ENCODE measurements at places on chromosomes 7 and 10. TPM values are rescaled to one million over a fixed set of nuclear protein-coding genes. Genes with fewer than 3 reads are reported as not detected.

DNA sequence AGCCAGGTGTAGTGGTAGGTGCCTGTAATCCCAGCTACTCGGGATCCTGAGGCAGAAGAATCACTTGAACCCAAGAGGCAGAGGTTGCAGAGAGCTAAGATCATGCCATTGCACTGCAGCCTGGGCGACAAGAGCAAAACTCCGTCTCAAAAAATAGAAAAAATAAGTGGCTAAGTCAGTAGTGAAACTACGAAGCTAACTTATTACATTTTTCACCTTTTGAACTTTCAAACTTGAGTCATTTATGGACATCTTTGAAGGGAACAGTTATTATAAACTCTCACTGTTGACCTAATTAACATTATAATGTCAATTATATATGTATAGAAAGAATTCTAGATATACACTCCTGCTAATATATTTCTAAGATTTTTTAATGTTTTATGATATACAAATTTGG, 541.5 kb upstream of the C7orf33 start:
- no peak overlapping the region for H3K4me3 ChIP-seq
- H3K4me1 ChIP-seq: no peaks in the 10 kb centered on the region
- no peaks in the 10 kb centered on the region for H3K36me3 ChIP-seq
- no peaks in the 10 kb centered on the region for H3K27me3 ChIP-seq
- no peak for DNase-seq
- no peak overlapping the region for H3K27ac ChIP-seq

The SH2D4B gene
- total RNA-seq: not detected

DNA sequence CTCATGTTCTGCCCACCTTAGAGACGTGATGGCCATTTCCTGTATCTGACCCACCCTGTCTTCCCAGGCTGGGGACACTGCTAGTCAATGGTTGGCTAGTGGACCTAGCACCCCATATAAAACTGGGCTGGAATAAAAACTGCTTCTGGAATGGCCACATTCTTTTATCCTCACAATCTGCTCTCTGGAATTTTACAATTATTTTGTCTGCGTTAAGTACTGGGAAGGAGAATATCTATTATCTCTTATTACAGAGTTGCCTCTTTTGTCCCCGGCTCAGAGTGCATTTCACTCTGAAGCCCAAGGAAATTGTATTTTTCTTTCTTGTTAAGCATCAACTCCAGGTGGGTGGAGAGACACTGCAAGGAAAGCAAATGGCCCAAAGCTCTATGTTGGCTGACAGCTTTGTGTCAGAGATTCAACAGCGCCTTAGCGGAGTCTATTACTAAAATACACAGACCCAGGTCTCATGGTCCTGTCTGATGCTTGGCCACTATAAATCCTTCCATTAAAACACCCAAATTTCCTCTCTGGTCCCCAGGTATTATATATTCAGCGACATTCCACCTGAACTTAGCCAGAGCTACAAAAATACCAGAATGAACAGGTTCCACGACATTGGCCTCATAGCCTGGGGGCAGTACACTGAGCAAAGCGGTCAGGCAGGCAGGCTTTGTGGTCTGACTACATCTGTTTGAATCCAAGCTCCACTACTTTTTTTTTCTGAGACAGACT, 121.7 kb downstream of the PRPF18 start:
- no peaks in the 10 kb centered on the region for H3K36me3 ChIP-seq
- peak overlapping the region; percentile 63 for H3K4me3 ChIP-seq
- H3K4me1 ChIP-seq: peaks cover 22% of the 10 kb centered on the region
- H3K27me3 ChIP-seq: peaks cover 2% of the 10 kb centered on the region
- no peak overlapping the region for H3K27ac ChIP-seq

GRCh38 chr10:28366994-28367393, 64.1 kb upstream of the MPP7 start:
- H3K27me3 ChIP-seq: no peaks in the 10 kb centered on the region
- no peak overlapping the region for H3K4me3 ChIP-seq
- no peaks in the 10 kb centered on the region for H3K36me3 ChIP-seq
- DNase-seq: no peak
- H3K4me1 ChIP-seq: no peaks in the 10 kb centered on the region

The TRIL gene
- 0.54 TPM for total RNA-seq

DNA sequence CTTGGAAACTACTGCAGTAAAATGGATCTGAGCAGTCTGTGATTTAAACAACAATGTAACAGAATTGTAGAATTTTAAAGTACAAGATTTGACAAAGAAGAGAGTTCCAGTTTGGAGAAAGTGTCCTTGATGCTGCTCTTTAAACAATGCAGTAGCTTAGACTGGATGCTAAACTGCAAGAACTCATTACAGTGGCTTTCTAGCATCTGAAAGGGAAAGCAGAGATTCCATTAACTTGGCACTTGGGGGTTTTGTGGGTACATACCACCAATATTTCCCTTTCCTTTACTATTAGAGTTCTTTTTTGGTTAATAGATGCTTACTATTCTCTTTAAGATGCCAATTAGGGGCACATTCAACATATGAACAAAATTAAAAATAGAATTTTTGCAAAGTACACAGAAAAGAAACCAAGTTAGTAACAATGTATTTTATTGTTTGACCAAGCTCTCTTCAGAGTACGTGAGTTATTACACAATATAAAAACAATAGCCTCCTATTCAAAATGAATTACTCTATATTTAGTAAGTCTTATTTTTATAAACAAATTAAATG, 11.9 kb downstream of the PSTK start:
- no peak overlapping the region for H3K4me3 ChIP-seq
- H3K27ac ChIP-seq: no peak overlapping the region
- no peaks in the 10 kb centered on the region for H3K4me1 ChIP-seq

GRCh38 chr10:73376679-73377078, 18.0 kb upstream of the CFAP70 start:
- no peaks in the 10 kb centered on the region for H3K4me1 ChIP-seq
- H3K4me3 ChIP-seq: no peak overlapping the region
- peaks cover 5% of the 10 kb centered on the region for H3K36me3 ChIP-seq
- DNase-seq: no peak
- no peaks in the 10 kb centered on the region for H3K27me3 ChIP-seq

The CNNM1 gene
- total RNA-seq: not detected

- no peak overlapping the region for H3K4me3 ChIP-seq
- H3K36me3 ChIP-seq: no peaks in the 10 kb centered on the region
- H3K27ac ChIP-seq: peak overlapping the region; percentile 95
- H3K27me3 ChIP-seq: no peaks in the 10 kb centered on the region
- no peak for DNase-seq
These were observed 21.6 kb upstream of the KLF6 start for GRCh38 chr10:3806603-3807002.

The SUN3 gene
- total RNA-seq: not detected

- no peak overlapping the region for H3K27ac ChIP-seq
- no peaks in the 10 kb centered on the region for H3K36me3 ChIP-seq
- no peaks in the 10 kb centered on the region for H3K27me3 ChIP-seq
- no peak overlapping the region for H3K4me3 ChIP-seq
These were observed 37.4 kb upstream of the MEOX2 start for GRCh38 chr7:15723841-15724240.

DNA sequence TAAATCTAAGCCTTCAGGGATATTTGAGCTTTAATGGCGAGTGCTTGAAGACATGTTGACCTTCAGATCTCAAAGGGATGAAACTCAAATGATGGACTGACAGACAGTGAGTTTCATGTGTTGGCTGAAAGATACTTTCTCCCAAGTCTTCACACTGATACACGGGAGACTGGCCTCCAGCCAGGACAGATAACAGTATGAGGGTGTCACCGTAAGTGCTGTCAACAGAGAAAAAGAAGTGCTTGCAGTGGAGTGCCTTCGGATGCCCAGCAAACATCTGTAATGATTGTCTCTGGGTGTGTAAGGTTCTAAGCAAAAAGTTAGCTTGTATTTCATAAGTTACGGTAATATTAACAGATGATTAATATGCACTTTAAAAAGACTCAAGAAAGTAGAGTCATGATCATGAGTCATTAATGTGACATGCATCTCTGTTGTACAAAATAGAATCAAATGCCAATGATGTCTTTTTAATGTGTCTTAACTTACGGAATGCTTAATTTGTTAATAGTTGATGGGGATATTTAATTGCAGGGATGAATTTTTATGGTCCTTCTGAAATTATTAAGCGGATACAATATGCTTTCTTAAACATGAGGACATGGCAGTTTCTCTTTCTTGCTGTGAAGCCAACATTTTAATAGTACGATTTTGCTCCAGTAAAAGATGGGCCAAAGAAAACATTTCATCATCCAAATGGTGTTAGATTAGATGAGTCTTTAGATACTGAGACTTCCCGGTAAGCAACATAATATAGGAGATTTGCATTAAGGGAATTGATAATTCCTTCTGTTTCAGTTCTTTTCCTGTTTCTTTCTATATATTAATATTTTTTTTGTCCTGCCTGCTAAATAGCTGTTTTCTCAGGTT, 292.5 kb downstream of the GALNT17 start:
- H3K4me1 ChIP-seq: no peaks in the 10 kb centered on the region
- H3K4me3 ChIP-seq: no peak overlapping the region
- no peaks in the 10 kb centered on the region for H3K36me3 ChIP-seq

GRCh38 chr7:131607291-131608115, 51.1 kb upstream of the PODXL start:
- H3K27ac ChIP-seq: no peak overlapping the region
- DNase-seq: no peak
- H3K4me1 ChIP-seq: no peaks in the 10 kb centered on the region
- H3K27me3 ChIP-seq: no peaks in the 10 kb centered on the region
- no peaks in the 10 kb centered on the region for H3K36me3 ChIP-seq

The ETV1 gene
- total RNA-seq: 3.8 TPM

The LRMDA gene
- total RNA-seq: 5.7 TPM

DNA sequence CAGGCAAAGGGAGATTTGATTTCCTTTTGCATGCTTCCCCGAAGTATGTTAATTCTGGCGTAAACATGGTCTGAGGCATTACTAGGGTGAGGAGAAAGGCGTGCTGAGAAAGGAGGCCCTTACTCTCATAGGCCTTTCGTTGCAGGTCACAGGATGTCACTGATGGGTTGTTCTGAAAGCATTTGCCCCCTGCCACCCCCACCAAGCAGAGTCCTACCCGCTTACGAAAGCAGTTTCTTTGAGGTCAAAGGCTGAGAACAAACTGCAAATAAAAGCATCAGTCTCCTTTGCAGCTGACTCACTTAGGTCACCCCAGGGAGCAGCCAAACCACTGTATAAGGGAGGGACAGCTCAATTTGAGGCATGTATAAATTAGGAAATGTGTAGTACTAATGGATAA, 57.1 kb downstream of the BPGM start:
- no peak for DNase-seq
- no peaks in the 10 kb centered on the region for H3K4me1 ChIP-seq
- H3K4me3 ChIP-seq: no peak overlapping the region
- no peaks in the 10 kb centered on the region for H3K27me3 ChIP-seq
- no peak overlapping the region for H3K27ac ChIP-seq

DNA sequence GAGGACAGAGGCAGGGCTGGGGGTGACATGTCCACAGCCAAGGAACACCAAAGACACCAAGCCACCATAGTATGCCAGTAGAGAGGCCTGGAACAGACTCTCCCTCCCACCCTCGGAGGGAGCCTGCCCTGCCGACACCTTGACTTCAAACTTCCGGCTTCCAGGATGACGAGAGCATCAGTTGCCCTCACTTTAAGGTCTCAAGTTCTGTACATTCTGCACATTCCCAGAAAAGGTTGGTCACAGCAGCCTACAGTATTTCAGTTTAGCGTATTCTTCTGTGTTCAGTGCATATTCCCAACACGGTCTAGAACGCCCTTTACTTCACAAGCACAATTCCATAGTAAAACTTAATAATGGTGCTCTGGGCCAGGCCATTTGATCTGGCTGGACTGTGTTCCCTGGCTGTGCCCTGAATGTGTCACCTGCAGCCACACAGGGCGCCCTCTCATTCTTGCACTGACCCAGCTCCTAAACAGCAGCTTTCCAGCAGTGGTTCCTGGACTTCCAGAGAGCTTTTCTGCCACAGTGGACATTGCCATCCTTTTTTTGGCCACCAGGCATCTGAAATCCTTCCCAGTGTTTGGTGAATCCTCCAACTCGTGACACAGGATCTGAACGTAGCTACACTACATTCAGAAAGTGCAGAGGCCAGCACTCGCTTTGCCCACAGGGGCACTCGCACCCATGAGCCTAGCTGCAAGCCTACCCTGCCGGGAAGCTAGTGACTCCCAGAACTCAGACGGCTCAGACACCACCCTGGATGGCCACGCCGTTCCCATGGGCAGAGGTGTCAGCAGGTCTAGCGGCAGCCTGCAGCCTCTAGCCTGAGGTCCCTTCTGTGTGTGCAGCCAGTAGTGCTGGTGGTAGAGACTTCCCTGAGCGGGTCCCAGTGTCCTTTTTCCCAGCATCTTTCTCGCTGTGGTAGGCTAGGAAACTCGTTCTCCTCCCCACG, 36.4 kb upstream of the INSIG1 start:
- H3K27me3 ChIP-seq: no peaks in the 10 kb centered on the region
- peaks cover 21% of the 10 kb centered on the region for H3K4me1 ChIP-seq
- no peak overlapping the region for H3K4me3 ChIP-seq
- no peaks in the 10 kb centered on the region for H3K36me3 ChIP-seq
- no peak for DNase-seq

The SPDYE11 gene
- not detected for total RNA-seq

DNA sequence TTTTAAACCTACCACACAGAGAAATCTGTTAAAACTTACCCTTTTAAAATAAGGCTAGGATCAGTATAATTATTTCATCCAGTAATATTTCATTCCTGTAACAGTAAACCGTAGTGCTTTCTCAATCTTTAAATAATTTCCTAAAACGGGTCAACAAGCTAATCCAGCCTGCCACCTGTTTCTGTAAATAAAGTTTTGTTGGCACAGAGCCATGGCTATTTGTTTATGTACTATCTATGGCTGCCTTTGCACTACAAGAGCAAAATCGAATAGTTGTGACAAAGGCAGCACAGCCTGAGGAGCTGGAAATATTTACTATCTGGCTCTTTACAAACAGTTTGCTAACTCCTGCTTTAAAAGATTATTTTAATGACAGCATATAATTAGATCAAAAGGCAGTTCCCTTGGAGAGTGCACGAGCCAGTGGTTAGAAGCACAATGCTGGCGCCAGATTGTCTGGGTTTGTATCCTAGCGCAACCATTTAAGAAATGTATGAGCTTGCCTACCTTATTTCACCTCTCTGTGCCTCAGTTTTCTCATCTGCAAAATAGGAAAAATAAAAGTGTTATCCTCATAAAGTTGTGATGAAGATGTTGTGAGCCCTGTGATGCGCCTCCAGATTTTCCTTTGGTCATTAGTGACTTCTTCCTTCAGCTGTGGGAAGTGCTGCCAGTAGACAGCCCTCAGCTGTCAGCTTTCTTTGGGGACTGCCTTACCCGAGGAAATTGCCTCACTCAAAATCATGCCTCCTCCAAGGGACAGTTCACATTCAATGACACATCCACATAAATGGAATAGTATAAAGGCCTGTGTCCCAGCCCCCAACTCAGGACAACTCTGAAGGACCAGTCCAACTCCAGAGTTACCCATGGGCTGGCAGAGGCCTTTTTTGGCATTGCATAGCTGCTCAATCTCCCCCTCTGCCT, 11.8 kb upstream of the MIOS start:
- H3K27ac ChIP-seq: peak overlapping the region; percentile 85
- H3K27me3 ChIP-seq: no peaks in the 10 kb centered on the region
- peak; percentile 65 for DNase-seq
- H3K4me1 ChIP-seq: peaks cover 22% of the 10 kb centered on the region
- peaks cover 4% of the 10 kb centered on the region for H3K36me3 ChIP-seq

The TMEM236 gene
- total RNA-seq: 0.59 TPM

The SKAP2 gene
- 8.2 TPM for total RNA-seq
